ENCODE measurements at places on chromosomes 7 and 10. TPM values are rescaled to one million over a fixed set of nuclear protein-coding genes. Genes with fewer than 3 reads are reported as not detected.
A peak's percentile ranks its signal among the peaks of the same experiment; 100 is the strongest.

Gene GPR146
- total RNA-seq = 1.4 TPM

Gene NPSR1
- not detected for total RNA-seq

- DNase-seq = no peak
Observed at GRCh38 chr10:102863660-102864059, 5.6 kb upstream of the AS3MT start.

DNA sequence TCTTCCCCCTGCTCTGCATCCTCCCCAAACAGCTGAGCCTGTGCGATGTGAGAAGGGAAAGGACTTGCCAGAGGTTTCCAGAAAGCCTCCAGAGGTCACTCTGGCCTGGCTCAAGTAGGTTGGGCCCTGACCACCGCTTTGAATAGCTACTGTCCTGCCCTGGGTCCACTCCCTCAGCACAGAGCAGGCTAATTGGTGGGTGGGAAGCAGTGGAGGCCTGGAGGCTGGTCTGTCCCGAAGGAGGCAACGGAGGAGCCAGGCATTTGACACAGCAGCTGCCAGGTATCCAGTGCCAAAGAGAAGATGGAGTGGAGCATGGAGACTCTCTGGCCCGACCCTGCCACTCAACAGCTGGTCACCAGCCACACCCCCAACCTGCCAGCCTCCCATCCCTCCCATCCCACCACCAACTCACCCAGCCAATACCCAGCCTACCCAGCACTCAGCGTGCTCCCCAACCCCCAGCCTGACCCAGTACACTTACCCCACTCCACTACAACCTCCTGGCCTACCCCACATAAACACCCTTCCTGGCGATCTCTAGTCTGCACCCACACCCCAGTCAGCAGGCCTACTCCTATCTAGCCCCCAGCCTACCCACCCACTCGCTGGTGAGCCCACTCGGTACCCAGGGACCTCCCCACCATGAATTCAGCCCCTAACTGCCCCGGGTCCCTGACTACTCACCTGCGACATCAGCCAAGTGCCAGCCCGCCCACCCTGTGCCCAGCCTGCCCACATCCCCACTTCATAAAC, 64.6 kb upstream of the COL13A1 start:
- DNase-seq = no peak

DNA sequence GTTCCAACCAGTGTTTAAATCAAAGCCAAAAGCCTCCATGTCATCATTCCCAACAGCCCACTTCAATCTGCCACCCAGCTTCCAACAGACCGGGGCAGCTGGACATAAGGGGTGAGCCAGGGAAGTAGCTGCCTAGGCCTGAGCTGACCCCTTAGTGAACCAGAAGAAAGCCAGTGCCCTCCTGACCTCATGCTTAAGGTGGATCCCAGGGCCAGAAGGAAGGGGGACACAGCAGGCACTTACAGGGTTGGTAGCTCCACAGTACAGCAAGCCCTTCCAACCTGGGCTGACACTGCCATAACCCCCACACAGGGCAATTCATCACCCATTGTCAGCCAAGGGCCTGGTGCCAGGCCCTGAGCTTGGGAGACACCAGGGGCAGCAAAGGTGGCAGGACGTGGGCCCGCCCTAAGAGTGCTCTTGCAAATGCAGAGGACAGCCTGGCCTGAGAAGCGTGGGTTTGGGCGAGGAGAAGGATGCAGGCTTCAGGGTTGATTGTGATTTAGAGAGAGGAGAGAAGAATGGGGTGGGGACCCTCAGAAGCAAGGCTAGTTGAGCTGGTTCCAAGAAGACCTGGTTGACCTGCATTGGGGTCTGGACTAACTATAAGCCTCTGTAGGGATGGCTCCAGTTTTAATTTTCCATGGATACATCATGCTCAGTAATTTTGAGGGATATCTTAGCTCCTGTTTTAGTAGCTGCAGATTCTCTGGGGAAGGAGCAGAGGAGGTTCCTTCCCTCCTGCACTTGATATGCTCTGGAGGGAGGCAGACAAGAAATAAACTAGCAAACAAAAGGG, 3.1 kb upstream of the CYP26A1 start:
- no peak for DNase-seq

- no peak for DNase-seq
Observed at GRCh38 chr7:38292442-38292841, 19.0 kb upstream of the TARP start.

GRCh38 chr7:41792120-41792519, 89.2 kb upstream of the INHBA start:
- DNase-seq = no peak

DNA sequence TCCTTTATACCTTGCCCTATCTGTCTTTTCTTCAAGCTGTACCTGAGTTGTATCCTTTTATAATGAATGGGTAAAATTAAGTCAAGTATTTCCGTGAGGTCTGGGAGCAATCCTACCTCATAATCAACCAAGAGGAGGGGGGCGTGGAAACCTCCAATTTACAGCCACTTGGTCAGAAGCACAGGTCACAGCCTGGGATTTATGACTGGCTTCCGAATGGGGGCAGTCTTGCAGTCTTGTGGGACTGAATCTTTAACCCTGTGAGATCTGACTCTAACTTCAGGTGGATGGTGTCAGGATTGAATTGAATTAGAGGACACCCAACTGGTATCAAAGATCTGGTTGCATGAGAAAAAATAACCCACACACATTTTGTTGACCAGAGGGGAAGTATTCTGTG, 23.5 kb upstream of the KCNMA1 start:
- peak; percentile 74 for DNase-seq
